ENCODE measurements at places on chromosomes 1 and 21.

DNA sequence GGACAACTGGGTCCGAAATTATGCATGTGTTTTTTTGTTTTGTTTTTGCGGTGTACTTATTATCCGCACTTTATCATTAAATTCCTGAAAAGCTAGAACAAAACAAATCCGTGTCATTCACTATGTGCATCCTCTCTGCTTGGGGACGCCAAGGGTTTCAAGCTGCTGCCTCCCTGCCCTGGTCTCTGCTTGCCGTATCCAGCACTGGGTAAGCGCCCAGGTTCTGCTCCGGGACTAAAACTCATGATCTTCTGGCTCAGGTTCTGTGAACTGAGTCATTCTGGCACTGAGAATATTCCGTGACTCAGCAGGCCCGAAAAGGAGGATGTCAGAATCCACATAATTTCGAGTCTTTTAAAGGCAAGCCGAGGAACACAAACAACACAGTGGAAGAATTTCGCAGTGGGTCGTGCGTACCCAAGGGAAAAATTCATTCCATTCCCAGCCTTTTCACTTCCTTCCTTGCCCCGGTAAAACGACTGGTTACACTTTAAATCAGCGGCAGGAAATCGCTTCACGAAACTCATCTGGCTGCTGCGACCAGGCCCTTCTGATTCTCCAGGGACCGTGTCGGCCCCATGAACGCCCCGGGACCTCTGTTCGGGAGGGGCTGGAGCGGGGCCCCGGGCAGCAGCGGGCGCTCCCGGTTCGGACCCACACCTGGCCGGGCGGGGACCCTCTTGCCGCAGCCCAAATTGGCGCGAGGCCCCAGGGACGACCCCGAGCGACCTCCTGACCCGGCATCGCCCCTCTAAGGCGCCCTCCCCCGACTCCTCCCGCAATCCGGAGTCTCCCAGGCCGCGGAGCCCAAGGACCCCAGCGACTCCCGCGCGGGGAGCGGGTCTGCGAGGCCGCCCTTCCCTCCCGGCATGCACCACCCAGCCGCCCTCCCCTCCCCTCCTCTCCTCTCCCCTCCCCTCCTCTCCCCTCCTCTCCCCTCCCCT lies 746 bp upstream of the LAMC1 start:
- DNase-seq = peak; percentile 94

DNA sequence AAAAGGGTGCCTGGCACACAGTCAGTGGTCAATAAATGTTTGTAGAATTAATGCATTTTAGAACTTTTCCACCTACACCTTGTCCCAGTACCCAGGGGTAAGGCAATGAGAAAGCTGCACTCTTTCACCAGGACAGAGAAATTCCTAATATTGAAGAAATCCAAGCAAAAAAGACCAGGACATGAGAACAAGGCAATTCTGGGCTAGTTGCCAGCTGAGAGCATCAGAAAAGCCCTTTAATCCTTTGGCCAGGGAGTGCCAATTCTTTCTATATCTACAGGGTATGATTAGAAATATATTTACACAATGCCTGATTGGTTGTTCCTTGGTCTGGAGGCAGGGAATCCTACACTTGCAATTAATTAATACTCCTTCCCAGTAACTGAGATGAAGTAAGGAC lies 492.4 kb upstream of the NFIA start:
- DNase-seq = no peak

DNA sequence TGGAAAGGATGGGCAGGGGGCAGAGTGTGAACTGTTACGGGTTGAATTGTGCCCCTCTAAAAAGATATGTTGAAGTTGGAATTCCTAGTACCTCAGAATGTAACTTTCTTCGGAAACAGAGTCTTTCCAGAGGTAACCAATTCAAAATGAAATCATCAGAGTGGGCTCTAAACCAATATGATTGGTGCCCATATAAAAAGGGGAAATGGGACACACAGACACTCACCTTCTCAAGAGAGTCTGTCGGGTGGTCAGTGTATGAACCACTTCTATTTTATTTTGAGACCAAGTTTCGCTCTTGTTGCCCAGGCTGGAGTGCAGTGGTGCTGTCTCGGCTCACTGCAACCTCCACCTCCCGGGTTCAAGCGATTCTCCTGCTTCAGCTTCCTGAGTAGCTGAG lies 7.6 kb downstream of the EDARADD start:
- no peak for DNase-seq

DNA sequence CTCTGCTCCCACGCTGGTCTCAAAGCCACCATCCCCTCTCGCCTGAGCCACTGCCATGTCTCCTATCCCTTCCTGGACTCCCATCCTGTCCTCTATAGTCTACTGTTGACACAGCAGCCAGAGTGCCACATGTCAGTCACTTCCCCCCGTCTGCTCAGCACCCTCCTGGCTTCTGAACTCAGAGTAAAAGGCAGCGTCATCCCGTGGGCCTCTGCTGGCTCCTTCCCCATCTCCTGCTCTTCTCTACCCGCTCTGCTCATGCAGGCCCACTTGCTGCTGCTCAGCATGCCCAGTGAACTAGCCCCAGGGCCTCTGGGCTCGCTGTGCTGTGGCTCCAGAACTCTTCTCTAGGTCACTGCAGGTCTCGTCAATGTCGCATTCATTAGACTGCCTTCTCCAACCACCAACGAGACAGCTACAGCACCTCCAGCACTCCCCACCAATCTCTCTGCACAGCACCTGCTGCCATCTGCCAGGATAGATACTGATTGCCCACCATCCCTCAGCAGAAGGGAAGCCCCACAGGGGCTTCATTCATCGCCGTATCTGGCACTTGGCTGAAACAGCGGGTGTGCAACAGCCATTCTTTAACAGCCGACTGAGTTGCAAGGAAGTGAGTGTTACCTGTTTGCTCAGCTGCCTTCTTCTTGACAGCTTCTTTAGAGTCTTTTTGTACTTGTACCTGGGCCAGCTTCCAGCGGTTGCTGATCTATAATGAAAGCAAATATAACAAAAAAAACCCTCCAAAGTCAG lies 11.8 kb upstream of the SRM start:
- no peak for DNase-seq

GRCh38 chr1:115098979-115099692 lies 9.8 kb upstream of the TSPAN2 start:
- no peak for DNase-seq

DNA sequence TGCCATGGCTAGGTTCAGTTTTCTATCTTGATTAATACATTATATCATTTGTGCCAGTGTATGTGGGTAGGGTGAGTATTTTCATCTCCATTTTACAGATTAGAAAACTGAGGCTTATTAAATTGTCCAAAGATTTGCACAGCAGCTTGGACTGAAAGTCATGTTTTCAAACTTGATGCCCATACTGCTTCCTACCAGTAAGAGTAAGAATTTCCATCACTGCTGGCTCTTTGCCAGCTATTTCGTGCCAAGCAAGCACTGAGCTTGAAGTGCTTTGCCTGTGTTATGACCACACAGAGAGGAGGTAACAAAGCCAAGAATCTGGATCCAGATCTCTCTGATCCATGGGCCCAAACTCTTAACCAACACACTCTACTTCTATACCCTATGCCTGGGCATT lies 295.0 kb downstream of the VAV3 start:
- peak; percentile 7 for DNase-seq

DNA sequence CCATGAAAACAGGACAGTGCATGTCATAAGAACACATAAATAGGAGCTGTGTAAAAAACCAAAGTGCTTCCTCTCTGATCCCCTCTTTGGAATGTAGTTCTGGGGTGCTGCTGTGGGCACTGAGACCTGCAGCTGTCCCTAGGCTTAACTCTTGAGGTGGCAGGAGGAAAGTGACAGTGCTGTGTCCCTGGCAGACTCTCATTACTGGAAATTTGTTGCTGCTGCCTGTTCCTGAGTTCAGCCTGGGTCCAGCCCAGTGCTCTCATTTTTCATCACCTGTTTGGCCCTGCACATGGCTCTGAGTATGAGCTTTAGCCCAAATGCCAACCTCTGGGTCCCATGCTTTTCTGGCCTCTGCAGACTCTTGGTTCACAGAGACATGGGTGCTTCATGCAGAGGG lies 329.3 kb downstream of the DSCAM start:
- no peak for DNase-seq

DNA sequence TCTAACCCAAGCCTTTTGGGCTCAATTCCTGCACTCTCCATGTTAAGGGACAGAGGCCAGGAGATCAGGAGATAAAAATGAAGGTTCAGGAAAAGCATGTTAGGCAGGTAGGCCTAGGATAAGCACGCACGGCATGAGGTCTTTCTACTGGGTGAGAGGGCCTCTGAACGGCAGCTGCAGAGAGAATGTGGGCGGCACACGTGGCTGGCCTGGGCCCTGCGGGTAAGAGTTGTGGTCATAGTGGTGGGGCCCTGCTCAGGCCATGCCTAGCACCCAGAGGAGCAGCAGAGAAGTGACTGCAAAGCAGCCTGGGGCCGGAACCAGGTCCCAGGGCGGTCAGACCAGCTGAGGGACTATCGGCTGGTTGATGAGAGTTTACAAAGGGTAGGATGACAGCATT lies 7.5 kb upstream of the FOXO6 start:
- DNase-seq = no peak

DNA sequence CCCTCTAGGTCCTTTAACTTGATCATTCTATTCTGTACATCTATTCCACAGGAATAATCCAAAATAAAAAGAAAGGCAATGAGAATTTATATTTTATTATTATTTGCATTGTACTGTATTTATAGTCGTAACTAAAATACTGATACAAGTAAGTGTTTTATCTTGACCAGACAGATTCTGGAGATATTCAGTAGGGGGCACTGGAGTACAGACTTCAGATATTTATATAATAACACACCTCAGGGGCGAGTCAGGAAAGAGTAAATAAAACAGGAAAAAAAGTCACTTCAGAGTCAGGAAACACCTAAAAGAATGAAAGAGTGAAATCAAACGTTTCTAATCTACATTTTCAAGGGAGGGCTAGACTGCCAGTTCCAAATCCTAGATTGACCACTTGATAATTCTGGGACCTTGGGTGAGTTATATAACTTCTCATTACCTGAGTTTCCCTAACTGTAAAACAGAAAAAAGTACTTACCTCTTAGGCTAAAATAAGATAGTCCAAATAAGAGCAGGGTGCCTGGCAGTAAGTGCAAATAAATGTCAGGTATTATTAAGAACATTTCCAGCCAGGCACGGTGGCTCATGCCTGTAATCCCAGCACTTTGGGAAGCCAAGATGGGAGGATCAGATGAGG lies 31.1 kb upstream of the MTF1 start:
- no peak for DNase-seq

DNA sequence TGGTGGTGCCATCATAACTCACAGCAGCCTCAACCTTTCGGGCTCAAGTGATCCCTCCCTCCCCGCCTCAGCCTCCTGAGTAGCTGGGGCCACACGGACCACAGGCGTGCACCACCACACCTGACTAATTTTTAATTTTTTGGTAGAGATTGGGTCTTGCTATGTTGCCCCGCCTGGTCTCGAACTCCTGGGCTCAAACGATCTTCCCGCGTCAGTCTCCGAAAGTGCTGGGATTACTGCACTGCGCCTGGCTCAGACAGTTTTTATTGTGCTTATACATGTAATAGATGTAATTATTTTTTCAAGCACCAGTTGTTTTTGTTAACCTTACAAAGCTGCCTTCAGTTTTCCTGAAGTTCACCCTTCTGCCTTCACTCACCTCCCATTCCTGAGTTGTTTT lies 38.0 kb upstream of the HMGN1 start:
- no peak for DNase-seq

GRCh38 chr1:76381450-76382097 lies 307.0 kb downstream of the ST6GALNAC3 start:
- peak; percentile 33 for DNase-seq

GRCh38 chr21:43972850-43973633 lies 39.1 kb upstream of the TRAPPC10 start:
- no peak for DNase-seq

DNA sequence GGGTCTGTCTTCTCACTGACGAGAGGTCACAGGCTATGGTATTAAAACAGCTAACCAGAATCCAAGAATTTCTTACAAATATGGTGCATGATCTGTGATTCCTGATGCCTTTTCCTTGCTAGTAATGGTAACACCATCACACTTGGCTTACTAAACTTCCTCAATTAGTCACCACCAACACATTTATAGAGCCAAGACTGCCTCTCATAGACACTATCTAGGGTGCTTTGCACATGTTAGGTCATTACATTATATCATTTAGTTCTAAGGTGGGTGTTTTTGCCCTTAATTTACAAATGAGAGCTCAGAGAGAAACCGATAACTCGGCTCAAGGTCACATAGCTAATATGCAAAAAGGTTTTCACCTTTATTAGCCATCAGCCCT lies 8.7 kb downstream of the KIF21B start:
- no peak for DNase-seq

DNA sequence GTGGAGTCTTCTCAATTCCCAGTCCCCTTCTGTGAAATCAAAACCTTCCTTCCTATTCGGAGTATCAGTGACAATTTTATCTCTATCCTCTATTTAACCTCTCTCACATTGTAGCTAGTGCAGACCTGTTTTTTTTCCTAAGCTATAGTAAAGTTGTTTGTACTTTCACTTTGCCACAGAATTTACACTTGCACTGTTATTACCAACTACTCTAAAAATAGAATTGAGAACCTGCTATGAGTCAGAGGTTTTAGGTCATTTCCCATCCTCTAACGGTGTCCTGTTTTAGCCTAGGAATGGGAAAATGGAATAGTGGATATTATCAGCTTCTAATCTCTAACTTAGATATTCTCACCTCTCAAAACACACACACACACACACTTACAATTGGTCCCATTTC lies 862.7 kb downstream of the NCAM2 start:
- DNase-seq = no peak
